Nephron progenitor cell (in vitro differentiated cells): ENCODE measurements at places on chromosomes 2 and 18.

DNA sequence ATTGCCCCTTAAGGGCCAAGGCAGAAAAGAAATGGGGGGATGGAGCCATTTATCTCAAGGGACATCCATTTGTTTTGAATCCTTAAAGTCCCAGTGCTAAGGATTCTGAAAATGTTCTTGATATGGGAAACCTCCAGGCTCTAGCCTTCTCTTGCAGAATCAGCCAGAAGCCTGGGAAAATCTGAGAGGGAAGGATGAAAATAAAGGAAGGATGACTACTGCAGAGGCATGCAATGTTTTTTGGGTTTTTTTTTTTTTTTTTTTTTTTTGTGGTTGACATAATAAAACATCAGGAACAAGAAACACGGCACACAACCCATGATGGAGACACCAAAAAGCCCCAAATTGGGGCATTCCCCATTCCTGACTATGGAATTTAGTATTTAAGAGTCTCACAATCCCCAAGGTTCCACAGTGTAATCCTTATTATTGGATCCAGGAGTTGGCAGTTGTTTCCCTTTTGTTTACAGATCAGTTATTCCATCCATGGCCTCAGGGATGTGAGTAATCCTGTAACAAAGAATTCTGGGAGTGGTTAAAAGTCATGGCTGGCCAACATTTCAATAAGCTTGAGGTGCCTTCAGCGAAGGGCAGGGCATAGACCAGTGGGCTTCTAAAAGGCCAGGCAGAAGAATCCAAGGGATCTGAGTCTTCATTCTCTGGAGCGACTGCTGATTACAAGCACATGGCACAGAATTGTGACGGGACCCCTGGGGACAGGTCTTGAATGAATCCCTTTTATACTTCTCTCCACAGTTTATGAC is 337.5 kb downstream of the GULP1 start:
- H3K27ac ChIP-seq: no peak overlapping the region
- H3K4me3 ChIP-seq: no peak overlapping the region
- DNase-seq: no peak
- peaks cover 3% of the 10 kb centered on the region for H3K27me3 ChIP-seq
- H3K36me3 ChIP-seq: no peaks in the 10 kb centered on the region

GRCh38 chr18:8366070-8366469 is 243.2 kb upstream of the RAB12 start:
- peaks cover 30% of the 10 kb centered on the region for H3K27me3 ChIP-seq
- H3K4me3 ChIP-seq: no peak overlapping the region
- H3K4me1 ChIP-seq: peaks cover 44% of the 10 kb centered on the region
- H3K36me3 ChIP-seq: no peaks in the 10 kb centered on the region

- no peaks in the 10 kb centered on the region for H3K36me3 ChIP-seq
- H3K27me3 ChIP-seq: peaks cover 9% of the 10 kb centered on the region
- H3K4me1 ChIP-seq: peaks cover 41% of the 10 kb centered on the region
- H3K27ac ChIP-seq: no peak overlapping the region
- H3K4me3 ChIP-seq: no peak overlapping the region
These were observed 916 bp upstream of the PDCD1 start for GRCh38 chr2:241859436-241860183.

GRCh38 chr2:127365211-127365643 is 22.5 kb downstream of the MAP3K2 start:
- no peak overlapping the region for H3K27ac ChIP-seq
- peaks cover 11% of the 10 kb centered on the region for H3K36me3 ChIP-seq
- no peak overlapping the region for H3K4me3 ChIP-seq
- no peak for DNase-seq
- H3K27me3 ChIP-seq: peaks cover 2% of the 10 kb centered on the region

GRCh38 chr2:57534358-57534757 is 512.2 kb upstream of the VRK2 start:
- H3K27ac ChIP-seq: no peak overlapping the region
- DNase-seq: no peak
- H3K27me3 ChIP-seq: no peaks in the 10 kb centered on the region
- H3K4me3 ChIP-seq: no peak overlapping the region

DNA sequence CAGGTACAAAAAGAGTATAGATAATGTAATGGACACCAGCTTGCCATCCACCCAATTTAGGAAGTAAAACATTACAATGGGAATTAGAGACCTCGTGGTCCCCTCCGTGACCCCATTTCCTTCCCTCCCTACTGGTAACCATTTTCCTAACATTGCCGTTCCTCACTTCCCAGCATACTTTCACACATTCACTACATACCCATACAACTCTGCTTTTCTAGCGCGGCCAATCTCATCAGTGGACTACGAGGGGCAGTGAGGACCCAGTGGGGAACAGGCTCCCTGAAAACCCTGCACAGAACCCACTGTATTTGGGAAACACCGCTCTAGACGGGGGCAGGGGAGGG is 1.1 kb downstream of the ENOSF1 start:
- DNase-seq: peak; percentile 9
- peaks cover 15% of the 10 kb centered on the region for H3K27me3 ChIP-seq
- H3K4me3 ChIP-seq: peak overlapping the region; percentile 85
- H3K27ac ChIP-seq: no peak overlapping the region
- H3K36me3 ChIP-seq: peaks cover 19% of the 10 kb centered on the region
- peaks cover 28% of the 10 kb centered on the region for H3K4me1 ChIP-seq

GRCh38 chr2:164066095-164066494 is 330.3 kb upstream of the FIGN start:
- no peaks in the 10 kb centered on the region for H3K36me3 ChIP-seq
- DNase-seq: no peak
- H3K27me3 ChIP-seq: no peaks in the 10 kb centered on the region

DNA sequence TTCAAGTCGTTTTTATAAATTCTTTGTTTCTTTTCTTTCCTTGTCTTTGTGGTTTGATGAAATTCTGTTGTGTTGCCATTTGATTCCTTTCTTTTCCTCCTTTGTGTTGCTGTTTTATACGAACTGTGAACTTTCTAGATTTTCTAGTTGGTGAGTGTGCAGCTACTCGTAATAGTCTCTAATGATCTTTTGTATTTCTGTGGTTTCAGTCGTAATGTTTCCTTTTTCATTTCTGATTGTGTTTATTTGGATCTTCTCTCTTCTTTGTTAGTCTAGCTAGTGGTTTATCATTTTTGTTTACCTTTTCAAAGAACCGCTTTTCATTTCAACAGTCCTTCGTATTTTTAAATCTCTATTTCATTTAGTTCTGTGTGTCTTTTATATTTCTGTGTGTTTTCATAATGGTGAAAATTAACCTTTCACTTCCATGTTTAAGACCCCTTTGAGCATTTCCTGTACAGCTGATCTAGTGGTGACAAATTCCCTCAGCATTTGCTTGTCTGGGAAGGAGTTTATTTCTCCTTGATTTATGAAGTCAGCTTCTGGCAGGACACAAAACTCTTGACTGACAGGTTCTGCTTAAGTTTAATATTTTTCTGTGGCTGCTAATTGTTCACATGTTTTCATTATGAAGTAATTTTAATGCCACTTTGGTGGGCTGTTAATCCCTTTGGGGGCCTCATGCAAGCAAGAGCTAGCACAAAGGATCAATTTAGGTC is 16.2 kb upstream of the MALT1 start:
- H3K27me3 ChIP-seq: no peaks in the 10 kb centered on the region
- DNase-seq: no peak
- peaks cover 6% of the 10 kb centered on the region for H3K36me3 ChIP-seq
- H3K27ac ChIP-seq: no peak overlapping the region

DNA sequence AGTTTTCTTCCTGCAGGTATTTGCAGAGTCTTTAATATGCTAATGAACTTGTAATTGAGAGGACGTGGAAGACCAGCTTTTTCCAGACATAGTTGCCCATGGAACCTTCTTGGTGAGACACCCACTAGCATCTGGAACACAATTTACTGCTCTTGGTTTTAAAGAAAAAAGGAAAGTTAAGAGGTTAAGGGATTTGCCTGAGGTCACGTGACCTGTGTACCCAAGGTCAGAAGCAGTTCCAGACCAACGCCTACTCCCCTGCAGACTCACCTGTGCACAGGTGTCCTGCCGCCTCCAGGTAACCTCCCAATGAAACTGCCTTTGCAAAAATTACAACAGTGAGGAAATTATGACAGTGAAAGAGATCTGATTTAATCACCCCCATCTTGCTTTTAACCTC is 172.7 kb downstream of the ANAPC1 start:
- H3K4me3 ChIP-seq: no peak overlapping the region
- no peak overlapping the region for H3K27ac ChIP-seq
- peaks cover 18% of the 10 kb centered on the region for H3K27me3 ChIP-seq
- H3K4me1 ChIP-seq: peaks cover 20% of the 10 kb centered on the region

DNA sequence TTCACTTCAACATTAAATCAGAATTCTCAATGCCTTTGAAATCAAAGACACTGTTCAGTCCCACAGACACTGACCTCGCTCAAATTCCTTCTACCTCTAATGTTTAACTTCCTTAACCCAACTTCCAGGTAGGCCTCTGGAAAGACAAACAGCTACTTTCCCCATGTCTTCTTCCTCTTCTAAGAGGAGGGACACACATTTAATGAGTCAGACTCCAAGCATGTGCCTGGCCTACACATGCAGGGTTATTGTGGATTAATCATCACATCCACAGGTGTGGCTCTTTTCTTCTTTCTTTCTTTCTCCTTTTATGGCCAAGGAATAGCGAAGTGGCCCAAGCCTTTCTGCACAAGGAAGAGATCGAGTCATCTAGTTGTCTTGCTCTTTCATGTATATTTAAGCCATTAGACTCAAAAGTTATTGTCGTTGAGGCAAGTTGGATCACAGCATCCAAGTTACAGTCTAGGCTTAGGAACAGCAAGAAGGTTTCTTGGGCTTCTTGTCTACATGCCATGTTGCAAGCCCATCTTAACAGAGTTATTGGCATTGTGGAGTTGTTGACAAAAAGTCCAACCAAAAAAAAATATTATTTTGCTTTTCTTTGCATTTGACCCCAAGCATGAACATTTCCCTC is 387.8 kb downstream of the IRS1 start:
- peaks cover 5% of the 10 kb centered on the region for H3K27me3 ChIP-seq
- peaks cover 15% of the 10 kb centered on the region for H3K4me1 ChIP-seq

- no peak overlapping the region for H3K4me3 ChIP-seq
- DNase-seq: peak; percentile 50
- H3K36me3 ChIP-seq: no peaks in the 10 kb centered on the region
- H3K27me3 ChIP-seq: peaks cover 7% of the 10 kb centered on the region
- H3K4me1 ChIP-seq: peaks cover 46% of the 10 kb centered on the region
These were observed 5.8 kb downstream of the SLC14A2 start for GRCh38 chr18:45621061-45621511.

DNA sequence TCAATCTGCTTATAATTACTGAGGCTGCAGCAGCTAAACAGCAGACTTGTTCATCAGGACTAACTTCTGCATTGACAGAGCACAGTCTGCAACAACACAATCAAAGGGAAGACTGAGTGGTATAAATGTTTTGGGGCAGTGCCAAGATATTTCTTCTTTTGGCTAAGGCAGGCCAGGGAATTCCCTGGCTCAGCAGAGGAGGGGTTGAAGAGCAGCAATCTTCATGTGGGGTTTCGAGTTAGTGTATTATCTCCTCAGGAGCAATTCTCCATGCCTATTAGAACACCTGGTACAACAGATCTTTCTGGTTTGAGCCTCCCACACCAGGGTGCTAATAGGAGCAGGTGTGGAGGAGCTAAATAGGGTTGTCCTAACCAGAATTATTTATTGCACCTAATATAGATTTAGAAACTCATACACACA is 103.0 kb upstream of the STK17B start:
- peaks cover 21% of the 10 kb centered on the region for H3K4me1 ChIP-seq
- no peak overlapping the region for H3K4me3 ChIP-seq
- peaks cover 31% of the 10 kb centered on the region for H3K36me3 ChIP-seq
- no peak for DNase-seq
- H3K27ac ChIP-seq: no peak overlapping the region

GRCh38 chr2:196441527-196441926 is 198.0 kb upstream of the CCDC150 start:
- H3K4me1 ChIP-seq: peaks cover 7% of the 10 kb centered on the region
- no peaks in the 10 kb centered on the region for H3K36me3 ChIP-seq
- H3K4me3 ChIP-seq: no peak overlapping the region
- peaks cover 3% of the 10 kb centered on the region for H3K27me3 ChIP-seq

GRCh38 chr2:71511776-71512175 is 58.4 kb downstream of the DYSF start:
- no peak overlapping the region for H3K27ac ChIP-seq
- H3K27me3 ChIP-seq: peaks cover 7% of the 10 kb centered on the region
- peaks cover 14% of the 10 kb centered on the region for H3K4me1 ChIP-seq
- no peaks in the 10 kb centered on the region for H3K36me3 ChIP-seq

- H3K27ac ChIP-seq: no peak overlapping the region
- H3K36me3 ChIP-seq: no peaks in the 10 kb centered on the region
- H3K4me1 ChIP-seq: no peaks in the 10 kb centered on the region
- DNase-seq: peak; percentile 36
These were observed 5.4 kb downstream of the AGXT start for GRCh38 chr2:240873805-240874714.

DNA sequence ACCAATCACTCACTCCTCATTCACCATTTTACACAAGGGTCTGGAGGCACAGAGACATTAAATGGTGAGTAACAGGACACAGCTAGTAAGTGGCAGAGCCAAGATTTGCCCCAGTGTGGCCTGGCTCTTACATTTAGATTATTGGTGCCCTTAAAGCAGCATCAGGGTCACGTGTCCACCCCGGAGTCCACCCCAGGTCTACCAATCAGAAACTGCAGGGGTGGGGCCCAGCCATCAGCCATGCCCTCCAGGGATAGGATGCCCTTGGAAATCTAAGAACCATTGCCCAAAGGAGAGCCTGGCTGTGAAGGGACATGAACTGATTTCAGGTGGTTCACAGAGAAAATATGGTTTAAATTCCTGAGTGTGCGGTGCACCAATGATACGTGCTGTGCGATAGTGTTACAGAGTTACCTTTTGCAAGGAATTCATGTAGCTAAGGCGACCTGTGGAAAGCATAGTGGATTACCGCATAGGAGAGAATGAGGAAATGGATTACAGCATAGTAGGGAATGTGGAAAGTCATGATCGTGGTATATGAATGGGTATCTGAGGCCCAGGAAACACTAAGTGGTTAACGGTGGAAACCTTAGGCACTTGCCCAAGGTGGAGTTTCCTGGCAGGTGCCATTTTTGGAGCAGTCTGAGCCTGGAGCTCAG is 17.8 kb downstream of the IGFBP5 start:
- peaks cover 34% of the 10 kb centered on the region for H3K4me1 ChIP-seq
- no peak for DNase-seq
- peaks cover 10% of the 10 kb centered on the region for H3K27me3 ChIP-seq
- H3K27ac ChIP-seq: no peak overlapping the region

- H3K4me3 ChIP-seq: no peak overlapping the region
- H3K27me3 ChIP-seq: peaks cover 4% of the 10 kb centered on the region
- DNase-seq: no peak
- H3K4me1 ChIP-seq: peaks cover 31% of the 10 kb centered on the region
- H3K27ac ChIP-seq: no peak overlapping the region
- peaks cover under 1% of the 10 kb centered on the region for H3K36me3 ChIP-seq
These were observed 65.1 kb downstream of the SMIM21 start for GRCh38 chr18:75362435-75362834.

- H3K4me1 ChIP-seq: peaks cover 10% of the 10 kb centered on the region
- no peak overlapping the region for H3K4me3 ChIP-seq
- no peak for DNase-seq
- H3K36me3 ChIP-seq: peaks cover 83% of the 10 kb centered on the region
These were observed 211.6 kb downstream of the TCF4 start for GRCh38 chr18:55376387-55376786.

DNA sequence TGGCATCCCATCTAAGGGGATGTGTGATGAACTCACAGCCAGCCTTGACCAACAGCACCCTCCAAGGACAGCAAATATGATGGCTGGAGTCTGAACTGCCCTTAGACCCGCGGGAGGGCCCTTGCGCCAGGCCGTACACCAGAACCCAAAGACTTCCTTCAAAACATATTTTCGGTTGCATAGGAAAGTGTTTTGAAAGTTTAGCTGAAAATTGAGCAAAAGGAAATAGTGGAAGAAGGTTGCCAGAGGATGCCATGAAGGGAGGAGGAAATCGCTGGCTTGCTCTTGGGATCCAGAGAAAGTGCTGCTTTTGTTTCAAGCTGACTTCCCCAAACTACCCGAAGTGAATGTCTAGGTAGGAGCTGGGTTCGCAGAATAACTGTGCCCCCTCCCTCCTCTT is 61.3 kb downstream of the IL1R2 start:
- DNase-seq: no peak
- no peak overlapping the region for H3K4me3 ChIP-seq
- no peak overlapping the region for H3K27ac ChIP-seq
